ENCODE measurements at places on chromosomes 1 and 21.

GRCh38 chr21:26397545-26397944 lies 175.5 kb downstream of the CYYR1 start:
- no peak for DNase-seq

DNA sequence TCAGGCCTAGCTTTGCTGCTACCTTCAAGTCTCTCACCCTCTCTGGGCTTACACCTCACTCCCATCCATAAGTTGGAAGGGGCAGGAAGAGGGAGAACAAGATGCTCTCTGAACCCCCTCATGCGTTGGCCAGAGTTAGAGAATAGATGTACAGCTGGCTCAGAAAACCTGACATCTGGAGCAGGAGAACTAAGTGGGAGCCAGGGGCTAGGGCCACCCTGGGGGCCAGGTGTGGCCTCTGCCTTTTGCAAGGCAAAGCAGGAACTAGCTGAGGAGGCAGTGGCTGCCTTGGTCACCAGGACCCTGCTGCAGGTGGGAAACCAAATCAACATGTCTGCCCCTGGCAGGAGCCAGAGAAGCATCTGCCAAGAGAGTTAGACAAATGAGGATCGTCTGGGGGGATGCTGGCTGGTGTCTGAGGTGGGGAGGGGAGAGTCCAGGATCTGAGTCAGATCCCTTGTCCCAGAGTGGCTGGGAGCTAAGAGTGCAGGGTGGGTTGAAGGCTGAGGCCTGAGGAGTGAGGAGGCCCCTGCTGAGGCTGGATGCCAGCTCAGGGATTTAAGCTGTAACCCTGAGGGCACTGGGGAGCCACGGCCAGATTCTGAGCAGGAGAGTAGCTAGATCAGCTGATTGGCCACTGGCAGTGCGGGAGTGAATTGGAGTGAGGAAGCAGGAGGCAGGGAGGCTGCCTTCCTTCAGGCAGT lies 115.0 kb downstream of the EPHB2 start:
- DNase-seq: no peak

- no peak for DNase-seq
Measured at GRCh38 chr1:33295023-33295422, 25.9 kb downstream of the A3GALT2 start.

DNA sequence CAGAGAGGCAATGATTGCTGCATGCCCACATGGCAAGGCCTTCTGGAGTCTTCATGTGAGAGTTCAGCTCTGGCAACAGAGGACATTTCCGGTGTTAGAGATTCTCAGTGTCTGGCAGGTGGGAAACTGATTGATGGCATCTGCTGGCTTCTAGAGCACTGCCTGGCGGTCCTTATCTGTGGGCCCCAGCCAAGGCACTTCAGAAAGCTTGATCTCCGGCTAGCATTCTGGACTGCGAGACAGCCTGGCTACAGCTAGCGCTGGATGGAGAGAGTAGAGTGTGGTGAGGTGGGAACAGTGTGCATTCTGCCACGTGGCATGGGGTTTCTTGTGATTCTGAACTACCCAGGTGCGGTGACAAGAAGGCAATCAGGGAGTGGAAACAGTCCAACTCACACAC lies 9.4 kb downstream of the ZNF678 start:
- no peak for DNase-seq

GRCh38 chr1:90876101-90876500 lies 145.7 kb downstream of the ZNF644 start:
- no peak for DNase-seq

DNA sequence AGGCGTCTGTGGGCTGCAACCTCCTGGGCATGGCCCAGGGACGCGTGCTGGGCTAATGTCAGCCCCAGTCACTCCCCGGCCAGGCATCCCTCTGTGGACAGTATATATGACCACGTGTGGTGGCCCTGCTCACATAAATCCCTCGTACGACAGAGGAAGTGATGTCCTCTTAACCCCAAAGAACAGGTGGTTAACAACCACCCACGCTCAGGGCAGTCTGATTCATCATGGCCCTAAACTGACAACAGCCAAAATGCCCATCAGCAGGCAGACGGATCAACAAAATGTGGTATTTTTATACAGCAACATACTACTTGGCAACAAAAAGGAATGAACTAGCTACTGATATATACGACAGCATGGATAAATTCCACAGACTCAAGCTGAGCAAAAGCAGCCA lies 51.0 kb downstream of the ECE1 start:
- no peak for DNase-seq

- DNase-seq: no peak
Measured at GRCh38 chr1:99441299-99442095, 177.2 kb downstream of the PLPPR4 start.

DNA sequence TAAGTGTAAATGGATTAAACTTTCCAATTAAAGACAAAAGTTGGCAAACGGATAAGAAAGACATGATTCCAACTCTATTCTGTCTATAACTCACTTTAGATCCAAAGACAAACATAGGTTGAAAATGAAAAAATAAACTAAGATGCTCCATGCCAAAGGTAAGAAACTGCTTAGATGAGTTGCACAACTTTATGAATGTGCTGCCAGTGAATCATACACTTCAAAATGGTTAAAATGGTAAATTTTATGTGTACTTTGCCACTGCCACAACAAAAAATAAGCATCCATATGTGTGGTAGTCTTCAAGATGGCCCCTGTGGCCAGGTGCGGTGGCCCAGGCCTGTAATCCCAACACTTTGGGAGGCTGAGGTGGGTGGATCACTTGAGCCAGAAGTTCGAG lies 45.0 kb downstream of the NSL1 start:
- DNase-seq: no peak

GRCh38 chr1:16078925-16079656 lies 5.6 kb upstream of the FAM131C start:
- DNase-seq: peak; percentile 34

- DNase-seq: no peak
Measured at GRCh38 chr1:220954321-220955075, 75.3 kb downstream of the HLX start.

GRCh38 chr1:177043597-177043996 lies 120.9 kb downstream of the ASTN1 start:
- DNase-seq: no peak

- no peak for DNase-seq
Measured at GRCh38 chr1:207831517-207832327, 79.2 kb downstream of the CD34 start.

- no peak for DNase-seq
Measured at GRCh38 chr1:226882631-226883409, 12.4 kb downstream of the PSEN2 start.

DNA sequence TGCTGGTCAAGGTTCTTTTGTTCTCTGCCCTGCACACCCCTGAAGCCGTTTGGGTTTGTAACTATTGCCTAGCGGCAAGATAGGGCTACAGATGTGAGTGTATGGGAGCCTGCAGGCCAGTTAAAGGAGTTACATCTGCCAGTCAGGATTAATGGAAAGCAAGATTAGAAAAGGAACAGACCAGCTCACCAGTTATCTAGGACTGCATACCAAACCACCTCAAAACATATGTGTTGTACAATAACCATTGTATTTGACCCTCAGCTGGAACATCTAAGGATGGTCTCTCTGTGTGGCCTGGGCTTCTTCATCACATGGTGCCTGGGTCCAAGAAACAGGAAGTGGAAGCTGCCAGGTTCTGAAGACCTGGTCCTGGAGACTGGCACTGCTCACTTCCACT lies 52.5 kb upstream of the FBXO28 start:
- DNase-seq: no peak

DNA sequence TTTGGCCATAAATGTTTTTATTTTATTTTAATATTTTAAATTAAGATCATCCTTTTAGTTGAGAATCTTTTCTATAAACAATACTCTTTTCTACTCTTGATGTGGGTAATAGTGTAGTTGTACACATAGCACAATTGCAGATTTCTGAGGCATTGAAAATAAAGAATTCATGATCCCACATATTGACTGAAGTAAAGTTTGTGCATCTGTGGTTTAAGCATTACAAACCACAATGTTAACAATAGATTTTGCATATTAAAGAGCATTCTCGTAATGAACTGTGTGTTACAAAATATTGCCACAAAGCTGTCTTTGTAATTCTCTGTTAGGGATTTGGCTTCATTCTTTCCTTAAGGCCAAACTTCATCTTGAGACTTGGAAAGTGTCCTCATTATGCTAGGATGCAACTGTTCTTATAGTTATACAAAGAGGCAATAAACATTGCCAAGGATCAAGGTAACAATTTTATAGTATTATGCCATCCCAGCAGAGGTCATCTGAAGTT lies 256.8 kb downstream of the OLFM3 start:
- no peak for DNase-seq

DNA sequence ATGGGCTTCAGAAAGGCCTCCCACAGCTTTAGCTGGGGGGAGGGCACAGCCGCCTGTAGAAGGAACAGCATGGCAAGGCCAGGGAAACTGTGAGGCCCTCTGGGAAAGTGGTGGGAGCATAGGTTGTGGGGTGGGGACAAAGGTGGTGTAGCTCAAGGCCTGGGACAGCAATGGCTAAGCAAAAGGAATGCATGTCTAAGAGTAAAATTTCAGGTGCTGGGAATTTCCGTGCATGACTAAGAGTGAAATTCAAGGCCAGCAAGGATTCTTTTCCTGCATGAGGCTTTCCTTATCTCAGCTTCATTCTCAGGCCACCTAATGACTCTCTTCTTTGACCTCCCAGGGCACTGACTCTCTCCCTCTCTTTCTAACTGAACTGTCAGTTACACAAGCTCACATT lies 86.5 kb upstream of the WNT4 start:
- no peak for DNase-seq

GRCh38 chr1:24991697-24992096 lies 61.6 kb upstream of the RUNX3 start:
- no peak for DNase-seq

DNA sequence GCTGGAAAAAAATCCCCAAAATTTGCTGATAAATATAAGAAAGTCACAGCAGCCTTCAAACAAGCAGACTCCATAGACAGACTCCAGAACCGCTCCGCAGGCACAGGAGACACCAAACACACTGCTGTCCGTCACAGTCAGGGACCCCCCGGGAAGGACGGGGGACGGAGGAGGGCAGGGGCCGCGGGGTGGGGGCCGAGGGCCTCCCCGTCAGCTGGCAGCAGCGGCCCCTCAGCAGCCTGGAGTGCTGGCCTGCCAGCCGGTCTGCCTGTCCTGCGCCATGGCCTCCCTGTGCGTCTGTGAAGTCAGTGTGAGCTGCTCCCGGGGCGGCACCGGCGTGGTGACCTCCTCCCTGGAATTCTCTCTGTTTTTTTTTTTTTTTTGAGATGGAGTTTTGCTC lies 10.1 kb upstream of the C1orf159 start:
- no peak for DNase-seq

GRCh38 chr1:24562625-24563024 lies 6.7 kb downstream of the NCMAP start:
- no peak for DNase-seq

- no peak for DNase-seq
Measured at GRCh38 chr1:212814537-212815334, 23.0 kb downstream of the TATDN3 start.

Data from stimulated activated CD4-positive, alpha-beta T cell treated with anti-CD3 and anti-CD28 coated beads, Interleukin-1b, Interleukin-23, amount 100 ng/mL, for 1 hour (primary cell).